Effector memory CD4-positive, alpha-beta T cell (primary cell): ENCODE measurements at places on chromosomes 6 and 20.

DNA sequence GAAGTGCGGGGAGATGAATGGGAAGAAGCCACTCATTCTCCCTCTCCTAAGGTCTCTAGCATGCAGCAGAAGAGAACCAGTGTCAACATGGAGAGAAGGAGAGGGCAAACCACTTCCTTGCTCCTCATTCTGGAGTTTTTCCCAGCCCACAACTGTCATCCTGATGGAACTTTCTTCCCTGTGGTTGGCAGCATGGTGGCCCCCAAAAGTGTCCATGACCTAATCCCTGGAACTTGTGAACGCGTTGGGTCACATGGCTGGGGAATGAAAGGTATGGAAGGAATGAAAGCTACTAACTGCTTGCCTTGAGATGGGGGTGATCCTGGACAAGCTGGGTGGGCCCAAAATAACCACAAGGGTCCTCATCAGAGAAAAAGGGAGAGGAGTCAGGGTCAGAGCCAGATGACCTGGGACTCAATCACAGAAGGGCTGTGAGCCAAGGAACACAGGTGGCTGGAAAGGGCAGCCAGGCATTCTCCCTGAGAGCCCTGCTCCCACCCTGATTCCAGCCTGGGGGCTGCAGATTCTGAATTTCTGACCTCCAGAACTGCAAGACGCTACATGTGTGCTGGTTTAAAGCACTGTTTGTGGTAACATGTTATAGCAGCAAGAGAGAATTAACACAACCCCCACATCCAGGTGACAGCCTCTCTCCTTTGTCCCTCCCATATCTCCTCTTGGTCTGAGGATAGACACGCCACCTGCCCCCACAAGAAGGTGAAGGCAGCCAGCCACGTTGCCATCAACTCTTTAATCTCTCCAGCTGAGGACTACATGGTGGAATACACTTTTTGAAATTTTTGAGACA lies 63.2 kb downstream of the PYGB start:
- no peak for DNase-seq

- DNase-seq = no peak
These were observed 71.1 kb downstream of the SLC22A23 start for GRCh38 chr6:3385660-3386151.

DNA sequence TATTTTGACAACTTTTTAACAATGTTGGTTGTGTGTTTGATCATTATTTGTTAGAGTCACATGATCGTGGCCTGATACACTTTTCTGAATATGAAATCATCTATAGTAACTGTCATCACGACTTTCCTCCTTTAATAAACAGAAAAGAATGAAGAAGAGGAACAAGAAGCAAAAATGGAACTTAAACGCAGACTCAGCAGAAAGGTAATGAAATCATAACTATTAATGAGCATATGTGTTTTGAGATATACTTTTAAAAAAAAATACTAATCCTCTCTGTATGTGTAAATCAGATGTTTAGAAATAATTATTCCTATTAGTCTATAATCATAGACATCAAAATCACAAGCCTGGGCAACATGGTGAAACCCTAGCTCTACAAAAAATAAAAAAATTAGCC lies 60.1 kb upstream of the LTV1 start:
- no peak for DNase-seq

GRCh38 chr20:24543168-24543567 lies 73.7 kb downstream of the SYNDIG1 start:
- DNase-seq = no peak

DNA sequence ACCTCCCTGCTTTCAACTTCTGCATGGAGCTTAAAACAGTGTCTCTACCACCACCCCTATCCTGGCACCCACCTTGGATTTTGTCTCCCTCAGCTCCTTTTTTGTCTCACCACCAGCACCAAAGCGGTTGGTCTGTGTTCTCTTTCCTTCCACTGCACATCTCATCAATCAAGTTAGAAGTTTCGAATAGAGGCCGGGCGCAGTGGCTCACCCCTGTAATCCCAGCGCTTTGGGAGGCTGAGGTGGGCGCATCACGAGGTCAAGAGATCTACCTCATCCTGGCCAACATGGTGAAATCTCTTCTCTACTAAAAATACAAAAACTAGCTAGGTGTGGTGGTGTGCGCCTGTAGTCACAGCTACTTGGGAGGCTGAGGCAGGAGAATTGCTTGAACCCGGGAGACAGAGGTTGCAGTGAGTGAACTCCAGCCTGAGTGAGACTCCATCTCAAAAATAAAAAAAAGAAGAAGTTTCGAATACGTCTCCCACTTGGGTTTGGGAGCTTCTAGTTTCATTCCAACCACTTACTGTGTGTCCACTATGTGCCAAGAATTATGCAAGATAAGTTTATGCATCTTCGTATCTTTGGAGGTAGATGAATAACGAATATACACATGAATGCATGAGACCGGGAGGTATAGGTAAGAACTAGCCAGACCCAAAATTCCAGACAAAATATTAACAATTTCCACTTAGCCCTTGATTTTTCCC lies 5.9 kb downstream of the PCED1A start:
- no peak for DNase-seq

DNA sequence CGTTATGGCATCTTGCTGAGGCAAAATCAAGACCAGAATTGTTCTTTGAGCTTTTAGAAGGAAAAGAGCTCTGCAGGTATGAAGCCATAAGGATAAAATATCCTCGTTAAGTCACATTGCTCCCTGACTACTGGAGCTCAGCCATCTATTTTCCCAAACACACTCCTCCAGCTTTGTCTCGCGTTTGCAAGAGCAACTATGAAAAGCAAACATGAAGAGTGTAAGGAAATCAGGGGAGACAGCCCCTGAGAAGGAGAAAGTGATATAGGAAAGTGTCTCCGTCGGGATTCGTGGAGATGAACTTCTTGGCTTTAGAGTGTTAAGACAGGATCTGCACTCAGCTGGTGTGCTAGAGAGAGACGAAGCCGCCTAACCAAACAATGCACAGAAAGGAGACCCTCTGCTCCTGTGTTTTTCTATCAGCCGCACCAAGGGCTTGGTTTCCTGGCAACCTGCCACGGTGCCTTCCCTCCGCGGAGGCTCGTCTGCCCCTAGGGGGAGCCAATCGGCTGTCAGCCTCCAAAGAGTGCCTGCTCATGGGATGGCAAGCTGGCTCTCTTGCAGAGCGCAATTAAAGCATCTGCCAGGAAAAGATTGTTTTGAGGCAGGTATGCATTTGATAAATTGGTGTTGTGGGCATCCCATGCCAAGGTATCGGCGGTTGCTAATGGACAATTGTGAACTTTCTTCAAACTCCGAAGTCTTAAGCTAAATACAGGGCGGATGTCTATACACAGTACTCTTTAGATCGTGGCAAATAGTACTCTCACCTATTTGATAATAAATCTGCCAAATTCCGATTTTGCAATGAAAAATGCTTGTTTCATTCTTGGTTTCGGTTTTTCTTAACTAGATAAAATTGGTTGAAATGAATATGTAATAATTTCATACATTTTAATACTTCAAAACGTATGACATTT lies 603.2 kb downstream of the RNF144B start:
- DNase-seq = no peak

- DNase-seq = no peak
These were observed 4.0 kb downstream of the SENP6 start for GRCh38 chr6:75605635-75606034.

- no peak for DNase-seq
These were observed 63.0 kb downstream of the PTPN1 start for GRCh38 chr20:50572938-50573777.

DNA sequence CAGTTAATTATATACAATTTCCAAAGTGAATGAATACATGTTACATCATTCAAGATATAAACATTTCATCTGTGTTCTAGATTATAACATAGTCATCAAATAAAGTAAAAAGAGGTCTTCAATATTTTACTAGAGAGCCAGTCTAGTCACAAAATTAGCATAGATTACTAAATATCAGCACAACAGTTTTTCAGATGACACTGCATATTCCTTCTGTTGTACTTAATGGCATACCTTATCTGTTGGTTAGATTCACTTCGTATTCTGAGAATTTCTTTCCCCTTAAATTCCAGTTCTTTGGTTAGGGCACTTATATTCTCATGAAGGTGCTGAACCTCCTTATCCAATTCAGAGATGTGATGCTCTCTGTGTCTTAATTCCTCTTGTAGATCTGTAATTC lies 39.8 kb upstream of the MCM9 start:
- no peak for DNase-seq

- DNase-seq = no peak
These were observed 17.6 kb downstream of the TRDN start for GRCh38 chr6:123619156-123619555.

DNA sequence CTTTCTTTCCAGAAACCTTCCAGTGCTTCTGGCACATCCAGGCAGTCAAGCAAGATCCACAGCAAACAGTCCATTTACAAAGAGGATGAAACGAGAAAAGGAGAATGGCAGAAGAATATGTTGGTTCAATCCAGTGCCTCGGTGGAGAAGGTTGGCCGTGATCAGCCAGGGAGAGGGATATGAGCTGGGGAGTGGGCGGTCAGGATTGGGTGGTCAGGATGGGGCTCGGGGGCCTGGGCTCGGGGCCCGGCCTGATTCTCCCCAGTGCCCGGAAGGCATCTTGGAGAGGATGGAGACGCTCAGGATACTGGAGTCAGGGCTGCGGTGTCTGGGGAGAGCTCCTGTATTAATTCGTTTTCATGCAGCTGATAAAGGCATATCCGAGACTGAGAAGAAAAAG lies 61.3 kb downstream of the EFCAB8 start:
- DNase-seq = no peak

DNA sequence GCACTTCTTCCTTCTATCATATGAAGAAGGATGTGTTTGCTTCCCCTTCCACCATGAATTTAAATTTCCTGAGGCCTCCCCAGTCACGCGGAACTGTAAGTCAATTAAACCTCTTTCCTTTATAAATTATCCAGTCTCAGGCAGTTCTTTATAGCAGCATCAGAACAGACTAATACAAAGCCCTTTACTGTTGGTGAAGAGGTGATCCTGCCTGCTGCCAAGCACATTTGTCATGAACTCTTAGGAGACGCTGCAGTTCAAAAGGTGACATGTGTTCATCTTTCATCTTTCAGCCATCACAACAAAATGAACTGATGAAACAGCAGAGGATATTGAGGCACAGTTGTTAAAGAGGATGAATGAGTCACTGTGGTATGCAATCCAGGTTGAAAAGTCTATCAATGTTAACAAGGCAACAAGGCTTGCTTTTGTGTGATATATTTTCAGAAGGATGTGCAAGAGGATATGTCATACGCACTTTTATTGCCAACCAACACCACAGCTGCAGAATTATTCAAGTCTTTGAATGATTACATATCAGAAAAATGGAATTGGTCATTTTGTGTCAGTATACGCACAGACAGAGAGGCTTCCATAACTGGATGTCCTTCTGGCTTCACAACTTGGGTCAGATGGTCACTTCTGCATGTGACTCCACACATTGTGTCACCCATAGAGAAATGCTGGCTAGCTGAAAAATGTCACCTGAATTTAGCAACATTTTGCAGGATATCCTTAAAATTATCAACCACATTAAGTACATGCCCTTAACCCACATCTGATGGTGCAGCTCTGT lies 52.4 kb upstream of the PLN start:
- no peak for DNase-seq

DNA sequence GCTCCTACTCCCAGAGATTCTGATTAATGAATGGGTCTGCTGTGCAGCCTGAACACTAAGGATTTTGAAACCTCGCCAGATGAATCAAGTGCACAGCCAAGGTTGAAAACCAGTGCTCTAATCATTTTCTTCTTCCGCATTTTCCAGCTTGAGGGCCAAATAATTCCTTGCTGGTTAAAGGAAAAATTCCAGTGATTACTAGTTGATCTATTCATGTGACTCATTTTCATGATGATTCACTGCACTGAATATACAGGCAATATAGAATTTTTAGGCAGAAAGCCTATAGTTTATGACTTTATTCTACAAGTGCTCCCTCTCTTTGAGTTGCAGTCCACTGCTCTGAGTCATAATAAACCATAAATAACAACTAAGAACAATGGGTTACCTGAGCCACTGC lies 80.6 kb upstream of the PROKR2 start:
- DNase-seq = no peak

GRCh38 chr20:22312744-22313346 lies 271.5 kb downstream of the FOXA2 start:
- DNase-seq = no peak

GRCh38 chr6:659716-660581 lies 3.0 kb upstream of the HUS1B start:
- no peak for DNase-seq

GRCh38 chr6:156960525-156960924 lies 183.3 kb downstream of the ARID1B start:
- DNase-seq = no peak

DNA sequence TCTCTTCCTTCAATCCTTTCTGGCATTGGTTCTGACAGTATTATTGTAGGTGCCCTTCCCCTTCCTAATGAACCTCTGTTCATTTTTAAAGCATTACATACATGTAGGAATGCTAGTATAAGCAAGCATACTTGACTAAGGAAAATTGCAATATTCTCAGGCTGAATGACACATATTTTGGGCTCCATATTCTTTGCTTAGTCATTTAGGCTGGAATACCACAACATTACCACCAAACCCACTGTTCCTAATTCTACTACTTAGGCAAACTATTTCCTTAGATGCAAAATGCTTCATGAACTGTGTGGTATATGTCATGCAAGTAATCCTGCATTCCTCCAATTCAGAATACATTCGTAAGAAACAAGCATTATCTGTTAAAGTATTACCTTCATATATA lies 113.9 kb downstream of the PRDM1 start:
- no peak for DNase-seq

- no peak for DNase-seq
These were observed 6.0 kb downstream of the ZNF76 start for GRCh38 chr6:35265523-35265922.

DNA sequence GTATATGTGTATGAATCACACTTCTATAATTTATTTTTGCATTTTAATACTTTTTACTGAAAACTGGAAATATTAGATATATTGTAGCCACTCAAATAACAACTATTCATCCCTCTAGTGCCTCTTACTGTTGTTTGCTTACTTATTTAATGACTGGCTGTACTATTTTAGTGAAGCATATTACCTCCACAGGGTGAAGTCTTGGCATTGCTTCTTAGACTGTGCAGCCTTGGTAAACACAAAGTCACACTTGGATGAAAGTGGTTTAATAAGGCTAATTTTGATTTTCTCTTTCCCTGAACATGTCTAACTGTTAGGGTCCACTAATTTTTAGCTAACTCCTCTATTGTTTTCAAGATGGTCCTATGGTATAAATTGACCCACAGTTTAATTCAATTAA lies 1043.2 kb upstream of the ADGRB3 start:
- DNase-seq = no peak

DNA sequence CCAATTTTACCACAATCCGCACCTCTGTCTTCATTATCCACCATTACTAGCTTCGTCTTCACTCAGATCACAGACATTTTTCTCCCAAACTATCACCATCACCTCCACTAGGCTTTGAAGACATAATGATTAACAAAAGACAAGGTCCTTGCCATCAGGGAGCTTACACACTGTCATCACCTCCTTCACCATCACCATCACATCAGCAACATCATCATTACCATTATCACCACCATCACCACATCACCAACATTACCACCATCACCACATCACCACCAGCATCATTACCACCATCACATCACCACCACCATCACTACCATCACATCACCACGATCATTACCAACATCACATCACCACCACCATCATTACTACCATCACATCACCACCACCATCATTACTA lies 4.4 kb upstream of the SLC22A7 start:
- no peak for DNase-seq

GRCh38 chr6:46062312-46062711 lies 46.7 kb upstream of the CLIC5 start:
- no peak for DNase-seq
